ENCODE measurements at places on chromosomes 6 and 20.
A peak's percentile ranks its signal among the peaks of the same experiment; 100 is the strongest.

DNA sequence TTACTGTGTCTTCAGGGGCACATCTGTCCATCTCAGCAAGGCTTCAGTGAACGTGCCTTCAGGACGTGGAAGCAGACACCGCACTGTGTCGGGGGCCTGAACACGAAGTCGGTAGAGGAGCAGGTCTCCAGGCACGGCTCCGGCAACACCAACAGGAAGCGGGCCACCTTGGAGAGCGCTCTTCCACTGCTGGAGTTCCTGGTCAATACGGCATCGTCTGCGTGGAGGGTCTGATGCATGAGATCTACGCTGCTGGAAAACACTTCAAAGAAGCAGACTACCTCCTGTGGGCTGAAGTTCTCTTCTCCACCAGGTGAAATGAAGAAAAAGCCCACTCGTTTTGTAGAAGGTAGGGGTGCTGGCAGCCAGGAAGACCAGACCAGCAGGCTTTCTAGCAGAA lies 69.3 kb upstream of the SLCO4A1 start:
- no peak overlapping the region for H3K4me3 ChIP-seq
- no peaks in the 10 kb centered on the region for H3K36me3 ChIP-seq
- H3K27me3 ChIP-seq: peaks cover 15% of the 10 kb centered on the region
- peaks cover 4% of the 10 kb centered on the region for H3K4me1 ChIP-seq
- H3K27ac ChIP-seq: no peak overlapping the region

DNA sequence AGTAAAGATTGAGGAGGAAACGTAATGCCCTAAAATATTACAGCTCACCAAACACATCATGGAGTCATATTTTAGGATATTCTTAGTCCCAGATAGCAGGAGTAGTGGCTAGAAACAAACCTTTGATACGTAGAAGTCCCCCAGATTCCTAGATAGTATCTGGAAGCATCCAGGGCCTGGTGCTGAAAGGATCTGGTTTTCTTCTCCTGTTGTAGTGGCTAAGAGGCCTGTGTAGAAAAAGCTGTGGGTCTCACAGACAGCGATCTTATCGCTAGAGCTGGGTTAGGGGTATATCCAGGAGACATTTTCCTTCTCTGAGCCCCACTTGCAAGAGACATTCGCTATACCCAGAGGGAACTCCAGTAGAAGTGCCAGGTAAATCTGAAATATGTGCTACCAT lies 139.9 kb downstream of the KCNQ5 start:
- DNase-seq: no peak
- no peaks in the 10 kb centered on the region for H3K36me3 ChIP-seq

DNA sequence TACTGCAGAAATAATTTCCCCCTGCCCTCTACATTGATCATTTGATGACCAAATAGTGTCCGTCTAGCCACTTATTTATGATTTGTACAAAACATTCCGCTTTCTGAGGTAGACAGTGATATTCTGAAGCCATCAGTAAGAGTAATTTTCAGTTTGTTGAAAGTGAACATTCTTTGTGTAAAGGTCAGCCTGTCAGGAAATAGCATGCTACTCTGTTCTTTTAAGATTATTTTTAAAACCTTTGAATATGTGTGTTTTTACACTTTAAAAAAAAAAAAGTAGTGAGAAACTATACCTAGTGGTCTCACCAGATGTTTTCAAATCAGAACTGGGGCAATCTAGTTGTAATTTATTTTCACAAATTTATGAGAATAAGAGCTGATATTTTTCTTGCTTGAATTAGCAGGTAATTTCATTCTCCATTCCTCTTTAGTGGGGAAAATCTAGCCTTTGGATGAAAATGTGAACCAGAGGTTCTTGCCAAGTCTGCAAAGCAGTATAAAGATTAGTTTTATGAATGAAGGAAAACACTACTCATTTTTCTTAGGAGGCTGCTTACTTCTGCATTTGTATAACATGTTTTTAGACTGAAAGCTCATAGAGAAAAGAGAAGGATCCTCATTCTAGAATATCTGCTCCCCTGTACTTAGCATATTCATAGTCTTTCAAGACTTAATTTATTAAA lies 12.1 kb upstream of the REV3L start:
- H3K27ac ChIP-seq: no peak overlapping the region
- peaks cover 6% of the 10 kb centered on the region for H3K36me3 ChIP-seq
- H3K4me1 ChIP-seq: peaks cover 4% of the 10 kb centered on the region
- H3K4me3 ChIP-seq: no peak overlapping the region
- DNase-seq: no peak

- H3K4me3 ChIP-seq: no peak overlapping the region
- H3K36me3 ChIP-seq: no peaks in the 10 kb centered on the region
- no peak overlapping the region for H3K27ac ChIP-seq
- DNase-seq: no peak
- H3K4me1 ChIP-seq: peaks cover 12% of the 10 kb centered on the region
These were observed 1.2 kb upstream of the TSPO2 start for GRCh38 chr6:41040940-41041536.

- peak overlapping the region; percentile 60 for H3K27ac ChIP-seq
- DNase-seq: no peak
- H3K36me3 ChIP-seq: peaks cover 49% of the 10 kb centered on the region
- H3K4me1 ChIP-seq: peaks cover 85% of the 10 kb centered on the region
- H3K27me3 ChIP-seq: no peaks in the 10 kb centered on the region
- H3K4me3 ChIP-seq: no peak overlapping the region
These were observed 17.2 kb downstream of the TAB2 start for GRCh38 chr6:149334682-149335160.
